GM18507 (cell line): ENCODE measurements at places on chromosomes 4 and X.

GRCh38 chr4:10117359-10118047, 904 bp upstream of the WDR1 start:
- DNase-seq = no peak

DNA sequence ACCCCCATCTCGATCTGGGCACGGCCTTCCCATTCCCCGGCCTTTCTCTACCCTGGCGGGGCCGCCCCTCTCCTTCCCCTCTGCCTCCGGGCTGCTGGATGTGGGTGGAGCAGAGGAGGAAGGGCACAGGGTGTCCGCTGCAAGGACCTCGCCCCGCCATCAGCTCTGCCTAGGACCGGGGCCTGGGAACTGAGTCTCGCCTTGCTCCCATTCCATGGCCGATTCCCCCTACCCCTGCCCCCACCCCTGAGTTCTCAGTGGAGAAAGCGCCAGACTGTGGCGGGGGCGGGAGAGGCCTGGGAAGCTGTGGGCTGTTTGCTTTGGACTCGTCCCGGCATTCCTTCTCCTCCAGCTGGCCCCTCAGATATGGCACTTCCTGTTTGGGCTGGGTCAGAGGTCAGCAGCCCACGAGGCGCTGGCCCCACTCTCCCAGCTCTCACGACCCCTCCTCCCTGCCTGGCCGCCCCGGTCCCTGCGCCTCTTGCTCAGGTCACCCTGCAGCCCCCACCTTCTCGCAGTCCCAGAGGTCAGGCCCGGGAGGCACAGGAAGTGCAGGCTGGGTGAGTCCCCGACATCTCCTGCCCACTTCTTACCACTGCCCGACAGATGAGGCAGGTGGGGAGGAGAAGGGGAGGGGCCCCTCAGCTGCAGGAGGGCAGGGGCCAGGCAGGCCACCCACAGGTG, 6.4 kb upstream of the BGN start:
- DNase-seq = no peak

- DNase-seq = no peak
Observed at GRCh38 chr4:108255203-108255747, 86.5 kb upstream of the LEF1 start.

DNA sequence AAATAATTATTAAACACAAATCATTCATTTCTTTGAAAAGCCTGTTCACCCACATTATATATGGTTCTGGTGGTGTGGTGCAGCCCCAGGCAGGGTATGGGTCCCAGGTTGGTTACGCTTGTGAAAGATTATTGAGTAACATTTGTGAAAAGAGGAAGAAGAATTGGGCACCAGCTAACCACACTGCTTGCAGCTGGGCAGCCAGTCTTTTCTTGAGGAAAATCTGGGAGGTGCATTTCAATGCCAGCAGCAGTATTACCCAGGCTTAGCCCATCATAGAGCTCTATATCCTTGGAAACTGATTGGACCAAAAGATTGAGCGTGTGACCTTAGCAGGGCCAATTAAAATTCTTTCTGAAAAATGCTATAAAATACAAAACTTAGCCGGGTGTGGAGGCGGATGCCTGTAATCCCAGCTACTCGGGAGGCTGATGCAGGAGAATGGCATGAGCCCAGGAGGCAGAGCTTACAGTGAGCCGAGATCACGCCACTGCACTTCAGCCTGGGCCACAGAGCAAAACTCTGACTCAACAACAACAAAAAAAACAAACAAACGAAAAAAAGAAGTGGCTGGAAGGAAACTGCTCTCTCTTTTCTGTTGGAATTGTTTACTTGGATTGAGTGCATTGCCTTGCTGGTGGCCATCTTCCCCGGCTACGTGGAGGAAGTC, 9.7 kb upstream of the PLAC8 start:
- DNase-seq = no peak

DNA sequence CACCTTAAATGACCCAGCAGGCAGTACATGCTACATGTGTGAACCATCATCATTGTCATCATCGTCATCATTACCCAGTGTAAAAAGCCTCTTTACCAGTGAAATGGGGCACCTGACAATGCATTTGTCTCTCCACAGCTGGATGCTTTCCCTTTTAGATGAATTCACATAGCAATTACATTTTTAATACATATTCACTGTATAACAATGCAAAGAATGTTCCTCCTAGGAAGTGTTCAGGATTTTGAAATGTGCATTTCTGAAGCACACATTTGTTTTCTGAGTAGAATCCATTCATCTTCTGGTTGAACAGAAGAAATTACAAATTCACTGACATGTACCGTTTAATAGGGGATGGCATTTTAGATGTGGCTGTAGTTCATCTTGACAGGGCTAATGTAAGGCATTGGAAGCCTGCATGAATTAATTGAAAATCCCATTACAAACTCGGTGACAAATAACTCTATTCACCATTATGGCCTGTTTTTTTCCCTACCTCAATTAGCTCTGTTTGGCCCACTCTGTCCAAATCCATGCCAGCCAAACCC, 111.1 kb downstream of the SH3RF1 start:
- DNase-seq = no peak

- no peak for DNase-seq
Observed at GRCh38 chrX:9606971-9607370, 142.1 kb downstream of the TBL1X start.

DNA sequence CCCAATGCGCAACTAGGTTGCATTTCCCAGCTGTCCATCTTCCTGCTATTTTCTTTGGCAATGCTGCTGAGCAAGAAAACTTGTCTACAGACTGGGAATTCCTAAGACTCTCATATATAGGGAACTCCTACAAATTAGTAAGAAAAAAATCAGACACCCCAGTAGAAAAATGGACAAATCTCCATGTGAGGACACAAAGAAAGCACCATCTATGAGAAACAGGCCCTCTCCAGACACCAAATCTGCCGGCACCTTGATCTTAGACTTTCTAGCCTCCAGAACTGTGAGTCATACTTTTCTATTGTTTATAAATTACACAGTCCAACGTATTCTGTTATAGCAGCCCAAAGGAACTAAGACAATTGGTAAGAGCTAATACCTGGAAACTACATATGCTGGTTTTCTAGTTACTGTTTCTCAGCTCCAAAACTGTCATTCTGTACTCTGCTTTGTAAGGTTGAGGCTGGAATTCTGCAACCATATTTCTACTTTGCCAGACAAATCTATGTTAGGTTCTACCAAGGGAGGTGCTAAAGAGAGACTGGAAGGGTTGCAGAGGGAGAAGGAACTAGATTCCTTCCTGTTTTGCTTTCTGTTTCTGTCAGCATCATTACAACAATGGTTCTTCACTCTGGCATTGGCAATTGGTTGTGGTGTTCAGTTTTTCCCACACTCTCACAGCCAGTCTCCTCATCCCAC, 35.7 kb upstream of the FAM241A start:
- DNase-seq = no peak

- no peak for DNase-seq
Observed at GRCh38 chr4:14994242-14994641, 8.0 kb upstream of the CPEB2 start.

GRCh38 chr4:127959794-127960193, 5.2 kb downstream of the MFSD8 start:
- no peak for DNase-seq

DNA sequence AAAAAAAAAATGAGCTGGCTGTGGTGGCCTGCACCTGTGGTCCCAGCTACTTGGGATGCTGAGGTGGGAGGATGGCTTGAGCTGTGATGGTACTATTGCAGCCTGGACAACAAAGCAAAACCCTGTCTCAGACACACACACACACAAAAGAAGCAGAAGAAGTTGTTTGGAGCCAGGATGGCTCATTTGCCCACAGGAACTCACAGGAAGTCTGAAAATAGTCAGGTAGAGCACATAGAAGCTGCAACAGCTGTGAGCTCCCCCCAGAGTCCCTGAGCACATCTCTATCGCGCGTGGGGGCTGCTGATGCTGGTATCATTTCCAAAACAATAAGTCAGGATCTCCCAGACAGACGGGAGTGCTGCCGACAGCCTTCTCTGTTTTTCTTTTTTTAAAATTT, 13.4 kb upstream of the DHRSX start:
- no peak for DNase-seq

- DNase-seq = no peak
Observed at GRCh38 chrX:77070202-77070918, 376.8 kb upstream of the FGF16 start.

GRCh38 chr4:7500404-7500803, 65.7 kb upstream of the PSAPL1 start:
- no peak for DNase-seq

DNA sequence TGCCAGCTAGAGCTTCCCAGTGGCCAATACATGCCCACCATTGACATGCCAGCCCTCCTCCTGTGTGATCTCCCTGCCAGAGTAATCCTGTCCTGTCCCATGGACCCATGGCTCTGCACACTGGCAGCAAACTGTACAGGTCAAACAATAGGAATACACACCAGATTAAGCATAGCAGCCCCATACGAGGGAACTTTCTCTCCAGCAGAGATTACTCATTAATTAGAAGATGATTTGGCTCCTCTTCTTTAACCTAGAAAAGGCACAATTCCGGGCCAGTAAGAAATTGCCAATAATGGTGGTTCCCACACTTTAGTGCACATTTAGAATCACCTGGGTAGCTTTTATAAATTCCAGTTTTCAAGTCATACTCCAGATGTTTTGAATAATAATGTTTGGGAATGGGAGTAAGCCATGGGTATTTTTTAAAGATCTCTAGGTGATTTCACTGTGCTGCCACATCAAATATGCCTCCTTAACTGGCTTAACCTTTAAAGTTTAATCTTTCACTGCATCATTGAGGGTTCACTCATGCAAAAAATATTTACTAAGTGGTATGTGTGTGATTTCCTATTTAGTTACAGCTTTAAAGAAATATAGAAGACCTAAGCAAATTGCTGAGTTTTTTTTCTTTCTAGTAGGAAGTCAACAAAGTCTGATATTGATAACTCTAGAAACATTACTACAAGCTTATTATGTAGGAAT, 277.6 kb upstream of the NWD2 start:
- DNase-seq = no peak

GRCh38 chrX:134324359-134324758, 87.4 kb downstream of the CCDC160 start:
- no peak for DNase-seq

DNA sequence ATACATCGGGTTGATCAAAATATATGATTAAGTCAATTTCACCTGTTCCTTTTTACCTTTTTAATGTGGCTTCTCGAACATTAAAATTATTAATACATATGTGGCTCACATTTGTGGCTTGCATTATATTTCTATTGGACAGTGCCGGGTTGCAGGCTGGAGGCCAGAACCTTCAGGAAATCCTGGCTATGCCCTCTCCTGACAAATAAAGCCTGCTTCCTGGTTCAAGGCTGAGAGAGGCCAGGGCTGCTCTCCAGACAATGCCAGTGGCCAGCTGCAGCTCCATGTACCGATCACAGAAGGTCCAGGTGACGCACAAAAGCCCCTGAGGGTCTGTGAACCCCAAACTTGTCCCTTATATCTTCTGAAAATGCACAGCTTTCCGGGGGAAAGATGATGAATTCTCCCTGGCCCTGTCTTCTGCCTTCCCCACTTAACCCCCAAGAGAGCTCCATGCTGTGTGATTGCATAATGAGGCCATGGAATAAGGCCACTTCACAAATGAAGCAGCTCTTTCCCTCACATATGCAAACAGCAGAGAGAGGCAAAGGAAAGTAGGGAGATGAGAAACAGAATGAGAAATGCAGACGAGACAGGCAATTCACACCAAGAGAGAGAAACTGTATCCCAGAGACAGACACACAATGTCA, 241.2 kb downstream of the BCOR start:
- DNase-seq = no peak

GRCh38 chrX:39758791-39759525, 338.8 kb downstream of the BCOR start:
- DNase-seq = no peak

- no peak for DNase-seq
Observed at GRCh38 chr4:15536552-15537499, 67.1 kb downstream of the CC2D2A start.

GRCh38 chrX:24658421-24658820, 11.3 kb upstream of the PCYT1B start:
- no peak for DNase-seq

DNA sequence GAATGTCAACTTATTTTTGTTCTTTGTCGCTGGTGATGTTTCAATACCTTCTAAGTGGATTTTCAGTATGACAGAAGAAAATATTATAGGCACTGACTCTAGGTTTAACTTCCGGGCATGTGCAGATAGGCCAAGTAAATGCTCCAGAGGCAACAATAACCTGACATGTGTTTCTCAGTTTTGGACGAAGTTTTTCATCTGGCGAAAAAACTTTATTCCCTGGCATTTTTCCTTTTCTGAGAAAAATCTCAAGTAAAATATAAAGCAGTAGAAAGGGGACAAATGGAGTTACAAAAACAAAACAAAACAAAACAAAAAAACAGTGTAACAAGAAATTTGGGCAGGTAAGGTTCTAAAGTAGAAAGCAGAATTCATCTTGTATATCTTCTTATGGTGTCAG, 173.5 kb downstream of the ANTXR2 start:
- no peak for DNase-seq

- DNase-seq = no peak
Observed at GRCh38 chr4:1344696-1345095, 2.3 kb upstream of the UVSSA start.

DNA sequence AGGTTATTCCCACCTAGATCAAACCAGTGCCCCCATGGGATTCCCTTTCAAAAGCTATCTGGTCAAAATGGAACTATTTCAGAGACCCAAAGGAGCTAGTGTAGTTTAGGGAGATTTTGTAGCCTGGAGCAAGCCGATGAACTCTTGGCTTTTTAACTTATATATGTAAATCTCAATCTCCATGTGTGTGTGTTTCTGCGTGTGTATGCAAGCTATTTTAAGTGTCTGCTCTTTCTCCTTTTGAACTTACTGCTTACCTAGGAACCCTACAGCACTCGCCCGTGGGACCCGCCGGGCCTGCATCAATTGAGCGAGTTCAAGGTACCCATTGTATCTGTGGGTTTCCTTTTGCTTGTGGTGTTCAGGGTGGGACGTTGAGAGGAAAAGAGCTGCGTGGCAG, 10.4 kb downstream of the CSTF2 start:
- DNase-seq = no peak

DNA sequence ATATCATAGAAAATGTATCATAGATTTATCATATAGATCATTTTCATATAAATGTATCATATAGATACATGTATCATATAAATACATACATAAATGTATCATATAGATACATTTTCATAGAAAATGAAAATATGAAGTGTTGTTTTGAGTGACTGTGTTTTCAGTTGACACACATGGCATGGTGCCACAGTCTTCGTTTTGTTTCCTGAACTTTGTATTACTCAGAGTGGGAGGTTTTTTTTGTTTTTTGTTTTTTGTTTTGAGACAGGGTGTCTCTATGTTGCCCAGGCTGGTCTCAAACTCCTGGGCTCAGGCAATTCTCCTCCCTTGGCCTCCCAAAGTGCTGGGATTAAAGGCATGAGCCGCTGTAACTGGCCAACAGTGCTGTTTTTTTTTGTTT, 3.9 kb downstream of the RBM10 start:
- no peak for DNase-seq

- no peak for DNase-seq
Observed at GRCh38 chr4:109079201-109079600, 223.3 kb downstream of the COL25A1 start.

- no peak for DNase-seq
Observed at GRCh38 chrX:141405853-141406492, 163.7 kb upstream of the SPANXC start.
